Fibroblast of skin of left quadriceps (primary cell): ENCODE measurements at places on chromosomes 2 and 18.

DNA sequence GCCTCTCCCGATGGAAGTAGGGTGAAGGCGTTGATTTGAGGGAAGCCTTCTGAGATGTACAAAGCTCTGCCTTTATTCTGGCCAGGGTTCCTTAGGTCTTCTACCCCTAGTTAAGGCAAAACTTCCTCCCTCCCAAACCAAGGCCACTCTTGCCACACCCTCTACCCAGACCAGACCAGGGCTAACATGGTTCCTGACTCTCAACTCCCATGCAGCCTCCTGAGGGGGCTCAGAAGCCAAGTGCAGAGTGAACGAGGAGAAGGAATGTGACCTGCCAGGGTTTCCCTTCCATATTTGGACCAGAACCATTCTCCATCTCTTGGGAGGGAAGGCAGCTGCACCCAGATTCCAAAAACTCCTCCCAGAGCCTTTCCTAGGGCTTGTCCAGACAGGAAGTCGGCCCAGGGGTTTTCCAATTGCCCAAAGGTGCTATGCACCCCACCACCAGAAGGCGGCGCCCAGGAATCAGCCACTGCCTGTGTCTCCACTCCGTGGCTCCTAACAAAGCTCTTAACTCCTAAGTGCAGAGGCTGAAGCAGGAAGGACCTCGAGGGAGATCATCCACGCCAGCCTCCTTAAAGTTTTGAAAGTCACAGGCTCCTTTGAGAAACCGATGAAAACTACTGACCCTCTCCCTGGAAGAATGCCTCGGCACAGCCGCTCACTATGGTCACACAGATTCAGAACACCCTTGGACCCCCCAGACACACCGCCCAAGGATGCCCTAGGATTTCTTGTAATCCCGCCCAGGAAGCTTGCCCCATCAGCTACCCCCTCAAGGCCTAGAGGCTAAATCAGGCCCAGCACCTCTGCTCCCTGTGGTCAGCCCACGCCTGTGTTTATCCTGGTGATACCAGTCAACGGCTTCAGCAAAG, 157.8 kb downstream of the SMAD2 start:
- DNase-seq: peak; percentile 15

DNA sequence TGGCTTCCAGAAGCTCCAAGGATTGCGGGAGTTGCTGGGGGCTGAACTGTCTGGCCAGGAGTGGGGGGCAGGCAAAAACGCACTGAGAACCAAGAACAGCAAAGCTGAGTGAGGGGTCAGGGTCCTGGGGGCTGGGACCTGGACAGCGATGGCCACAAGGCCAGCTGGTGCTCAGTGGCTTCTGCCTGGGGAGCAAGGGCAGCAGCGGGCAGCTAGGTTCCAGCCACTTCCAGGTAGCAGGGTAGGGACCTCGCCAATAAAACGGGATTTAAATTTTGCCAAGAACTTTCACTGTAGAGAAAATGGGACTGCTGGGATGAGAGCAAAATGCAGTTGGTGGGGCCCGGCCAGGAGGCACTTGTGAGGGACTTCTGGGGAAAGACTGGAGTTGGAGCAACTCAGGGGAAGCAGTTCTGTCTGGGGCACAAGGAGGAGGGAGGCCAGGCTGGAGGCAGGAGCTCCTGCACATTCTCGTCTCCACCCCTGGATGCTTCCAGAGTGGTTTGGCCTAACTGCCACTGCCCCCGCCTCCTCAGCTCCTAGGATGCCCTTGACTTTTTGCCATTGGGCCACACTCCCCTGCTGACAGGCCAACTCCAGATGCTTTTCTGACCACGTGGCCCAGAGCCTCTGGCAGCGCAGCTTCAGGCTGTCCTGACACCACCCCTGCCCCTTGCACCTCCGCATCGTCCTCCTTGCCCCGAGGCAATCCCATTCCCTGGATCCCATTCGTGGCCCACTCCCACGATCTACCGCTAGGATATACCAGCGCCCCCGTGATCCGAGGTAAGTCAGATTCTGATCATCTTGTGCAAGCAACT, 5.5 kb upstream of the CCDC74A start:
- no peak for DNase-seq

DNA sequence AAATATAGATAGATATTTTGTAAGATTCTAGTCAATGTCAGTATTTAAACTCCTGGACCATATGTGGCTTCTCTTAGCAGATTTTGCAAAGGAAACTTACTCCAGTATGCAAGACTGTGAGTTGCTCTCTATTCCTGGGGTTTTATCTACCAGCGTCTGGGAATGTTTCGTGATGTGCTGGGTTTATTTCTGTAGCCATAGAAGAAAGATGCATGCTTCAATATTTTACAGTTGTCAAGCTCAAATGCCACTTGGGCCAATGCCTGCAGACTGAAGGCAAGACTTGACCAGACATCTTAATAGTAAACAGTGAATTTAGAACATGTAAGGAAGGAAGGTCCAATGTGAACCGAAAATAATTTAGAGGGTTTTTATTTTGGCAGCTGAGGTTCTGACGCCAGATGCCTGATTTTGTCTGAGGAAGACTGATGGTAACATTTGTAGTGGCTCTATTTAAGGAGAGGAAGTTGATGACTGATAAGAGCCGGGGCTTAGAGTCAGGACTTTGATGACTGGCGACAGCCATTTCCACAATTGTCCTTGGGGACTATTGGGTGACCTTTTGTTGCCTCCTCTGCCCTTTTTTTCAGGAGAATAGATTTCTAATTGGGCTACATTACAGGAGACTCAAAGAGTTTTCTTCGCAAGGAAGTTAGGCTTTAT, 154.3 kb downstream of the RAPGEF4 start:
- no peak for DNase-seq

DNA sequence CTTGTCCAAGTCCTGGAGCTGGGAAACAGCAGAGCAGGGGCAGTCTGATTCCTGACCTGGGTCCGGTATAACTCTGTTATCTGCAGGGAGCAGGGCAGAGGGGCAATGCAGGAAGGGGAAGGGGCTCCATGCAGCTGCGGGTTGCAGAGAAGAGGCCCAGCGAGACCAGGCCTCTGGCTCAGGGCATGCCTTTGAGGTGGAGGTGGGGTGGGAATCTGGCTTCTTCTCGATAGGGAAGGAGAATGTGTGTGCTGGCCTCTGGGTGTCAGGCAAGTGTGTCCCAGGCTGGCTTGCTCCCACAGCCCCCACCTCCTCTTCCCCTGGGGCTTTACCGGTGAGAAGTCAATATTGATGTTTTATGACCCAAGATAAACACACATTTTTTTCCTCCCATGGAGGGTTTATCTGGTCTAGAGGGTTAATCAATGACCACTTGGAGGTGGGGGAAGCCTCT, 187.1 kb upstream of the HAAO start:
- DNase-seq: no peak

GRCh38 chr18:58004317-58004716, 39.7 kb upstream of the NEDD4L start:
- peak; percentile 68 for DNase-seq

- DNase-seq: no peak
These were observed 63.4 kb upstream of the PLA2R1 start for GRCh38 chr2:160125828-160126227.

DNA sequence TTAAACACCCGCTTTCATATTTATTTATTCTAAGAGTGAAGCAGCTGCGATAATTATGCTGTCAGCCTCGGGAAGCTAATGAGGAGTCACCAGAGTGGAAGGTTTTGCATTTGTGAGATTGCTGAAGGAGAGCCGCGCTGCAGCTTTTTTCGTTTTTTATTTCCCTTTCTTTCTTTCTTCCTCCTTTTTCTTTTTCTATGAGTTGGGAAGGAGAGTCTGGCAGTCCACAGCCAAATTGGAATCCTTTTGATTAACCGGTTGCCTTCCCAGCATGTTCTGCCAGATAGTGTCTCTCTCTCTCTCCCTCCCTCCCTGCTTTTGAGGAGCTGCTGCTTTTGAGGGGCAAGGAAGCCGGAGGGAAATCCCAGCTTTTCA, 82.1 kb downstream of the CDK15 start:
- DNase-seq: no peak

GRCh38 chr2:86372133-86372532, 34.7 kb upstream of the REEP1 start:
- no peak for DNase-seq

GRCh38 chr2:40448476-40449079, 3.3 kb downstream of the SLC8A1 start:
- peak; percentile 31 for DNase-seq

DNA sequence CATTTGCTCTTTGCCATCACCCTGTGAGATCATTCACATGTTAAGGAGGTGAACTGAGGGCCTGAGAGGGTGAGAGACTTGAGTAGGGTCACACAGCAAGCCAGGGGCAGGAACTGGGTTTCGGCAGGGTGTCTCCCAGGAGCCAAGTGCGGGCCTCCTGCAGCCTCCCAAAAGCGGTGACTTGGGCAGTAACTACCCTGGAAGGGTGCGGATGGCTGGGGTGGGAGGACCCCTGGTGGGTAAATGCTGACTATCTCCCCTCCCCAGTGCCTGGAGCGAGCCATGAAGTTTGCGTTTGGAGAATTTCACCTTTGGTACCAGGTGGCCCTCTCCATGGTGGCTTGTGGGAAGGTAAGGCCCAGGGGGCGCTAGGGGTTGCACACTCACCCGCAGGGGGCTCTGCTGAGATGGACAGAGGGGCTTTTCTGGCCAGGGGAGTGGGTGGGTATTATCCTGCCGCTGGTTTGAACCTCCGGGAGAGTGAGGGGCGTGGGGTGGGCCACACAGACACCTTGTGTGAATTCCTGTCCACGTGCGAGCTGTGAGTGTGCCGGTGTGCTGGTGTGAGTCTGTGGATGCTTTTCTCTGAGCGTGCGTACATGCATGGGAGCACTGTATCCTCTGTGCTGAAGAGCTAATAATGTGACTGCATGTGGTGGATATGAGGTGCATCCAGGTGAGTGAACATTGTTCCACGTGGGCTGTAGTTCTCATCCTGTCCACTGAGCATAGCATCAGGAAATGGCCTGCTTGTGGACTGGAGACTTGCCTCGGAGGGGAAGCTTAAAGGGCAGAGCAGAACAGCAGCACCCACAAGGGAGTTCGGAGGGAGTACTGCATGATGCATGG, 91.0 kb upstream of the MCFD2 start:
- DNase-seq: no peak

- DNase-seq: no peak
These were observed 2.9 kb upstream of the CLEC4F start for GRCh38 chr2:70823249-70823648.

GRCh38 chr2:7111626-7112025, 194.4 kb downstream of the RNF144A start:
- no peak for DNase-seq

DNA sequence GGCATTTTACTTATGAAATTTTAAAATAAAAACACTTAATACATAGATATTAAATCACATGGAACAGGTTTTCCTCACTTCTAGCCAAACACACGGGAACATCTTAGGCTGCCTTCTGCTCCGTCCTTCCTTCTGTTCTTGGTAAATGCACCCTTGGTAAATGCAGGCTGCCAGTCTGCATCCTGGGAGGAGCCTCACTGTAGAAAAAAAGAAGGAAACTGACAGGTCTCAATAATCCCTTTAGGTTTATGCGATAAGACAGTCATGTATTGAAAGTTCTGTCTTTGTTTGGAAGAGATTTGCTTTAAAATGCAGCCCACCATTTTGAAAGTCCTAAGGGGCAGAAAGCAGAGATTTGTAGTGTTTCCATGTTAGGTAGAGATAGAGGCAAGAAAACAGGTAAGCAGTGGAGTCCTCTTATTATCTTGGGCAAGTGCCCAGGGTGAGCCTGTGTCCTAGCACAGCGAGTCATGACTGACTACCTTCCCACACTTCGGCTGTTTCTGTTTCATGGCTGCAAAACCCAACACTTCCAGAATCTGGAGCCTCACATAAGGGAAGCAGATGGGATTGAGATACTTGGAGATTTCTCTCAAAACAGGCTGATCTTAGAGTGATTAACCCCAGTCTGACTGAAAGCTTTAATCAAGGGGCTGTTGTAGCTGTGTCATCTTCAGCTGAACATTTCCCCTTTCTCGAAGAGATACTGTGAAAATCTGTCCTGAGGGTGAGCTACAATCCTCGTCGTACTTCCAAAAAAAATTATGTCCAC, 131.4 kb upstream of the MAP3K20 start:
- DNase-seq: no peak

GRCh38 chr2:175030380-175031271, 25.4 kb upstream of the CHN1 start:
- DNase-seq: peak; percentile 14

- DNase-seq: no peak
These were observed 174.5 kb upstream of the MGAT5 start for GRCh38 chr2:134079373-134079772.

DNA sequence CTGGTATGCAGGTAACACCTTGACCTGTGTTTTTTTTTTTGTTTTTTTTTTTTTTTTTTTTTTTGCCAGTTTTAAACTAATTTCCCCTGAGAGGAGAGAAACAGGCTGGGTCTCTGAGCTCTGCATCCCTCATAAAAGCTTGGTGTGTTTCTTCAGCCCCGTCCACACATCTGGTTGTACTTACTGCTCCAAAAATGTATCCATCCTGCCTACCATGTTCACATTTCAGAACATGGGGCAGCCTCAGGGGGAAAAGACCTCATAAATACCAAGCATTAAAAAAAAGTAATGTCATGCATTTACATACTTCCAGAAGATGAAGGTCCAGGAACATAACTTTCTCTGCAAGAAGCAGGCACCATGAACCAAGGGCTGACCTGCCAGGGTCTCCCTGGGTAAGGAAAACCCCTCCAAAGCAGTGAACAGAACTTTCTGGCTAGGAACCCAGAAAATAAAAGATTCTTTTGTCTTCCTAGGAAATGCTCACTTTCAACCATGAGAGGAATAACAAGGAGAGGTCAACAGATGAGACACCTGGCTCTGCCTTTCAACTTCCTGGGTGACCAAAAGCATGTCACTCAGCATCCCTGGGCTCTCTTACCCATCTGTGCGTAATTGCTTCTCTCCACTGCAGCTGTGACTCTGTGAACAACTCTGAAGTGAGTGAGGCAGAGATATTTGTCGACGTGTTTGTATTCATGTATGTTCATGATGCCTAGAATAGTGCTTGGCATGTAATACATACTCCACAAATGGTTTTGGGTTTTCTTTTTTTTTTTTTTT, 118.6 kb downstream of the MCFD2 start:
- peak; percentile 77 for DNase-seq

- DNase-seq: peak; percentile 80
These were observed 109.5 kb downstream of the CDC42EP3 start for GRCh38 chr2:37561615-37562569.

DNA sequence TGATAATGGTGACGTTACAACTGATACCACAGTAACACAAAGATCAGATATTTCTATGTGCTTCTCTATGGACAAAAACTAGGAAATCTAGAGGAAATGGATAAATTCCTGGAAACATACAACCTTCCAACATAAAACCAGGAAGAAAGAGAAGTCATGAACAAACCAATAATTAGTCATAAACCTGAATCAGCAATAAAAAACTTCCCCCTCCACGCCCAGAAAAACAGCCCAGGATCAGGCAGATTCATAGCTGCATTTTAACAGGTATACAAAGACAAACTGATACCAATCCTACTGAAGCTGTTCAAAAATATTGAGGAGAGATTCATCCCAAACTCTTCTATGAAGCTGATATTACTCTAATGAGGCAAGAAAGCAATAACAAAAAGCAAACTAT, 1535.2 kb upstream of the LRRTM1 start:
- DNase-seq: no peak

- no peak for DNase-seq
These were observed 30.4 kb downstream of the NAT8 start for GRCh38 chr2:73611867-73612266.
